Forelimb muscle (tissue), 1 donor: ENCODE measurements at places on chromosomes 16 and 17.

DNA sequence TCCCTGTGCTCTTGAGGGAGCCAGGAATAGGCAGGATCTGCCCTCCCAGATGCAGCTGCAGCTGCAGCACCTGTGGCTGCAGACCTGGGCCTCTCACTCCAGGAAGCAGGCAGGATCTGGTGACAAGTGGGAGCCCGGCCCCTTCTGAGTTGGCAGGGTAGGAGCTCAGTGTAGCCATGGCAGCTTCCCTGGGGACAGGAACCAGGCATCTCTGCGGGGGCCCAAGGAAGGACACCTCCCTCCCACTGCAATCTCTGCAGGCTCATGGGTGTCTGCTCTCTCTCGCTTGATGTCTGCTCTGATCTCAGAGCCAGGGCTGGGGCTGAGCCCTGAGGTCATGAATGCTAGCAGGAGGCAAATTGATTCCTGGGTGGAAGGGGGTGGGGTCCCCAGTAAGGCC, 592.5 kb upstream of the CA10 start:
- no peak for DNase-seq

- DNase-seq, result no peak
These were observed 15.7 kb downstream of the BCAR1 start for GRCh38 chr16:75235721-75236193.

DNA sequence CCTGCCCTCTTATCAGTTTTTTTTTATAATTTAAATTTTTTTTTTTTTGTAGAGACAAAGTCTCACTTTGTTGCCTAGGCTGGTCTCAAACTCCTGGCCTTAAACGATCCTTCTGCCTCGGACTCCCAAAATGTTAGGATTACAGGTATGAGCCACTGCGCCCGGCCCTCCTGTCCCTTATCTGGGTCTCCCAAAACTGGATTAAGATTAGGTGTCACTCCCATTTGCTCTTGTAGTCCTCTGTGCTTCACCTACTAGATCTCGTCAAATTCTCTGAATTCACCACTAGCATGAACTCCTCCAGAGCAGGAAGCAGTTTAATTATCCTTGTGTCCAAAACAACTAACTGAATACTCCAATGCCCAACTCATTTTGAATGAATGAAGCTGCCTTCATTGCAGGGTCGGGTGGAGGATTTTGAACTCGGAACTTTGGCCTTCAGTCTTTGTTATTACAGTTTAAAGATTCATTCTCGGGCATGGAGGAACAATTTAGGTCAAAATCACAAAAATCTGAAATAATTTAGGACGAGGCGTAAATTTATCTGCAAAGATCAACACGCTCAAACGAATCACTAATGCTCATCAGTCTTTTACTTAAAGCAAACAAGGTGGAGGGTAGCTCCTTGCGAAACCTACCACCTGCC, 802 bp upstream of the ATXN2L start:
- no peak for DNase-seq

- no peak for DNase-seq
These were observed 76.5 kb downstream of the HELZ start for GRCh38 chr17:67168496-67168895.

DNA sequence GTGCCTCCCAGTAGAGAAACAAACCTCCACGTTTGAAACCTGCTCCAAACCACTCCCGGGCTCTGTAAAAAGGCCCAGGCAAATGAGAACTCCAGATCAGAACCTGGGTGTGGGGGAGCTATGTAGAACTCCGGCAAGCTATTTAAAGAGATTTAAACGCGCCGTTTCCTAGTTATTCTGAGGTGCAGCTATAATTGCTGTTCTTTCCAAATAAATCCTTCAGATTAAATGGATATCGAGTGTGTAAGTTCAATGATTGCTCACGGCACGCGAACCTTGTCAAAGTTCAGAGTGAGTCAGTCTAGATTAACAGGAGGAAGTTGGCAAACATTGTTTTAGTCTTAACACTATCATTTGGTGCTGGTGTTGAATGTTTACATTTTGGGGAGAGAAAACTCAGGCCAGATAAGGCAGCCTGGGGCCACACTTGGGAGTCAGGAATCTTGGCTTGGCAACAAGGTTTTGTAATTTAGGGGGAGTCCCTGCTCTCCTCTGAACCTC, 92.9 kb upstream of the SALL1 start:
- DNase-seq, result no peak

- no peak for DNase-seq
These were observed 684 bp upstream of the APPBP2 start for GRCh38 chr17:60526726-60527125.

DNA sequence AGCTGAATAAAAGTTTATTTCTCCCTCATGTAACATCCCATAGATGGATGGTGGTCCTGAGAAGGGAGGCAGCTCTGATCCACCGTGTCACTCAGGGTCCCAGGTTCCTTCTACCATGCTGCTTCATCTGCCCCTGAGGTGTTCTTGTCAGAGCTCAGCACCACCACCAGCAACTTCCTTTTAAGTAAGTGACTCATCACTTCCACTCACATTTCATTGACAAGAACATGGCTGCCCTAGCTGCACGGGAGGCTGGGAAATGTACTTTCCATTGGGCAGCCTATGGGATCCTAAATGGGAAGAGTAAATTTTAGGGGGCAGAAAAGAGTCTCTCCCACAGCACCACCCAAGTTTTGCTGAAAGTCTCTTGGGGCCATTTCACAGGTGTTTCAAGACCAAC, 134.7 kb downstream of the USP31 start:
- no peak for DNase-seq

DNA sequence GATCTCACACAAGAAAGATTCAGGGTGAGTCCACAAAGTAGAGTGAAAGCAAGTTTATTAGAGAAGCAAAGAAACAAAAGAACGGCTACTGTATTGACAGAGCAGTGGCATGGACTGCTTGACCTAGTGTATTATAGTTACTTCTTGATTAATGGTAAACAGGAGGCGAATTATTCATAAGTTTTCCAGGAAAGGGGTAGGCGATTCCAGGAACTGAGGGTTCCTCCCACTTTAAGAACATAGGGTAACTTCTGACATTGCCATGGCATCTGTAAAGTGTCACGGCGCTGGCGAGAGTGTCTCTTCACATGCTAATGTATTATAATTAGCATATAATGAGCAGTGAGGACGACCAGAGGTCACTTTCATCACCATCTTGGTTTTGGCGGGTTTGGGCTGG, 93.2 kb downstream of the CACNG3 start:
- DNase-seq, result no peak

- DNase-seq, result no peak
These were observed 149.3 kb downstream of the SOCS1 start for GRCh38 chr16:11106726-11107125.

GRCh38 chr17:79794659-79795511, 2.0 kb downstream of the CBX8 start:
- no peak for DNase-seq

GRCh38 chr16:71724320-71724751, at the start of gene PHLPP2:
TSS of gene PHLPP2 (minus strand) at chr16:71724701. CDS start at chr16:71714795, 9,906 bp downstream.
- DNase-seq, result no peak

DNA sequence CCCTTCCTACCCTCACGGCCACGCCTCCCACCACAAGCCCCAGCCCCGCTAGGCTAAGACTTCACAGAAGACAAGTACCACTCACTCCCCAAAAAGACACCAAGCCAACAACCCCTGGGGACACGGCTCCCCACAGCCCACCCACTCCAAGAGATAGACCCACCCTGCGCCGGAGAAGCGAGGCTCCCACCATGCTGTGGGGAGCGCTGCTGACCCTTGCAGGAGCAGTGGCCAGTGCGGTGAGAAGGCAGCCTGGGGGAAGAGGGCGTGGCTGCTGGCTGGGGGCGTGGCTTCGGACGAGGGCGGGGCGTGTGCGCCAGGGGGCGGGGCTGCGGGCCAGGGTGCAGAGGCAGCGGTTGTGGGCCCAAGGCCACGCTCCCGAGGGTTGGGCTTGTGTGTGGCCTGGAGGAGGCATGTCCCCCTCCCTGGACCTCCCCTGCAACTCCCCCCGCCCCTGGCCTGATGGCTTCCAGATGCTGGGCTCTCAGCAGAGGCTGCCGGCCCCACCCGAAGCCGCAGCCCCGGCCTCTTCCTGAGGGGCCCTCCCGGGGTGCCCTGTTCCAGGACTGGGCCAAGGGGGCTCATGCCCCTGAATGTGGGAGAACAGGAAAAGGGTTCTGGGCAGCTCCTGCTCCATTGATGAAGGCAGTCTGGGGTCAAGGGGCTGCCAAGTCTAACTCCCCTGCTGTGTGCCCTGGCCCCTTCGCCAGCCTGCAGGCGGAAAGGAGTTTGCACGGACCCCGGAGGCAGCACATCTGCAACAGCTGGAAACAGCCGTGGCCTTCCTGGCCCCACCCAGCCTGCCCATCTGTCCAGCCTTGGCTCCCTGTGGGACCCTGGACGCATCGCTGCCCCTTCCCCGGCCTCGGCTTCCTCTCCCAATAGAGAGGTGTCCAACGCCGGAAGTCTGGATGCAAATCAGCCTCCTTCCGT, 9.1 kb downstream of the TFAP4 start:
- peak; percentile 80 for DNase-seq

GRCh38 chr16:49931266-49931665, 75.4 kb upstream of the ZNF423 start:
- DNase-seq, result no peak

- DNase-seq, result no peak
These were observed 34.9 kb downstream of the ARHGAP17 start for GRCh38 chr16:24980077-24980793.

GRCh38 chr17:53896047-53896446, 73.3 kb downstream of the KIF2B start:
- DNase-seq, result no peak

- no peak for DNase-seq
These were observed 36.4 kb upstream of the TMEM97 start for GRCh38 chr17:28282596-28282995.

DNA sequence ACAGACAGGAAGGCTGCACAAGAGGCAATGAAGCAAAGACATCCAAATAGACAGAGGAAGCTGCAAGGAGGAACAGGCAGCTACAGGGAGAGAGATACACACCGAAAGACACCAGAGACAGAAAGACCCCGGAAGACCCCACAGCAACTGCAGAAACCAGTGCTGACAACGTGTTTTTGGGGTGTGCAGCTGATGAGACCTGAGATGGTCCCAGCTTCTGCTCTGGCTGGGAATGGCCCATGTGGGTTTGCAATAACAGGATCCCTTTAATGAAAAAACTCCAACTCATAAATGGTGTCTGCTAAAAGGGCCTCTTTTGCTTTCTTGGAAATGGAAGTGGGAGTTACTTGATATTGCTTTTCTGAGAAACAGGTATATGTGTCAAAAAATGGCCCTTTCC, 101.5 kb upstream of the CDH11 start:
- no peak for DNase-seq

DNA sequence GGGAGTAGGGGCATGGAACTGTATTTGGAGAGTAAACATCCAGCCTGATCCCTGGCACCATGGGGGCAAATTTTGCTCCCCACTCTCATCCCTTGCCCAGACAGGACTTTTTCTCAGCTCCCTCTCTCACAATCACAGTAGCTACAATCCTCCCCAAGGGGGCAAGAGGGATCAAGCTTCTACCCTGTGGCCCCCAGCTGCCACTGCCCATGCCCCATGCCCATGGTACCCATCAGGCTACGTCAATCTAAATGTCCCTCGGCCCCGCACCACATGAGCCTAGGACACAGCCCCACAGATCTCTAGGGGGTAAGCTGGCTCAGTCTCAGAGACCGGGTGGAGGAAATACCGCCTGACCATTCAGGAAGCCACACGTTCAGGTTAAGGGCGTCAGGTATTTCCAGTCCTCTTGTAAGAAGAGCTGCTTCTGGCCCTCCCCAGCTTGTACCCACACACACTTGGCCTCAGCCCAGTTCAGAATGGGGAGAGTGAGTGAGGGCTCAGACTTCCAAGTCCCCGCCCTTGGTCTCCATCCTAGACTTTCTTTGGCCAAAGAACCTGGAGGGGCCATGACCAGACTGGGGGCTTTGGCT, 1.8 kb downstream of the CACNB1 start:
- no peak for DNase-seq

- DNase-seq, result no peak
These were observed 21.3 kb downstream of the TPSD1 start for GRCh38 chr16:1277151-1277598.

- DNase-seq, result no peak
These were observed 10.0 kb downstream of the SOCS1 start for GRCh38 chr16:11245988-11246387.

- DNase-seq, result no peak
These were observed 8.5 kb upstream of the ICAM2 start for GRCh38 chr17:64028874-64029464.
